ENCODE measurements at places on chromosomes 11 and 22.

- no peak for DNase-seq
Measured at GRCh38 chr11:121575250-121575962, 122.6 kb upstream of the SORL1-AS1 start.

DNA sequence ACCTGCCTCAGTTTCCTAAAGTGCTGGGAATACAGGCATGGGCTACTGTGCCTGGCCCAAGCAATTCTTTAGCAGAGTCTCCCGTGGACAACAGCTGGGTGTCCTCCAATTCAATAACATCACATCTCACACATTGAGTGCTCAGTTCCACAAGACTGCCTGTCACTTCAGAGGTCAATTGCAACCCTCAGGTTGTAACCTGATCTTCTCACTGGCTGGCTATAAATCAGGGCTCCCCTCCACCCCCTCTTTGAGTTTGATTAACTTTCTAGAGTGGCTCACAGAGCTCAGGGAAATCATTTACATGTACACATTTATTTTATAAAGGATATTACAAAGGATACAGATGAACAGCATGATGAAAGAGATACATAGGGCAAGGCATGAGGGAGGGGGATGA lies 68.1 kb downstream of the MCHR1 start:
- DNase-seq, result no peak

GRCh38 chr11:77784572-77784971 lies 36.0 kb downstream of the RSF1 start:
- DNase-seq, result no peak

DNA sequence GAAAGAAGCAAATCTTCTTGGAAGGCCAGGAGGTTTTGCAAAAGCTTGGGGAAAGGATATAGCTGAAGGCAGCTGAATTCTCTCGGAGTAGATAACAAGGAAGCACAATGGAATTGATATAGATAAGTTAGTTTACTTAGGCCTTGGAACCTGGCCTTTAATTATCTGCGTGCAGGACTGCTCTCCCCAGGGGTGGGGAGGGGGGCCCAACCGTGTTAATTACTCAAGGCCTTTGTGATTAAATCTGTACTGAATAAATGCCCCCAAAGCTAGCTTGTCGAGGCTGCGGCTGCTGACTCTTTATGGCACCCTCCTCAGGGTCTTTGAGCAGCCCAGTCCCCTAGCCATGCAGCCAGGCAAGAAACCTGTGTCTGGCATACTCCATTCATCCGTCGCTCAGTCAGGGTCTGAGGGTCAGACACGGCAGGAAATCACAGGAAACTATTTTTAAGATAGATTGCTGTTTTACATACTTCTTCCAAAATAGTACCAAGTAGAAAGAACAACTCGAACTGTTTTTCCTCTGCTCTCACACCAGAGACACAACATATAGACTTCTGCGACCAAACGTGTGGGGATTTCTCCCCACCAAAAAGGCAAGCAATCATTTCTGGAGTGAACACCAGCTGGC lies 36.5 kb downstream of the MS4A2 start:
- DNase-seq, result no peak

DNA sequence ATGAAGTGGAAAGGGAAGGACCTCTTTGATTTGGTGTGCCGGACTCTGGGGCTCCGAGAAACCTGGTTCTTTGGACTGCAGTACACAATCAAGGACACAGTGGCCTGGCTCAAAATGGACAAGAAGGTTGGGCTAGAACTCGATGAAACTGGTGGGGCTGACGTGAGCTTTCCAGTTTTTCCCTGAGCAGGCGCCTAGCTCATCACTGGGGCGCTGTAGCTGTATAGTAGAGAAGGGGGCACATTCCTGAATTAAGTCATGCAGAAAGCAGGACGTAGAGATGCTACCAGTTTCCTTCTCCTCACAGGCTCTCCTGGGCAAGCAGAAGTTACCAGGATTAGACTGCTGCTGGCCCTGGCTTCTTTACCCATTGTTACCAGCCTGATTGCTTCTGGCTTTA lies 33.3 kb downstream of the NF2 start:
- no peak for DNase-seq

DNA sequence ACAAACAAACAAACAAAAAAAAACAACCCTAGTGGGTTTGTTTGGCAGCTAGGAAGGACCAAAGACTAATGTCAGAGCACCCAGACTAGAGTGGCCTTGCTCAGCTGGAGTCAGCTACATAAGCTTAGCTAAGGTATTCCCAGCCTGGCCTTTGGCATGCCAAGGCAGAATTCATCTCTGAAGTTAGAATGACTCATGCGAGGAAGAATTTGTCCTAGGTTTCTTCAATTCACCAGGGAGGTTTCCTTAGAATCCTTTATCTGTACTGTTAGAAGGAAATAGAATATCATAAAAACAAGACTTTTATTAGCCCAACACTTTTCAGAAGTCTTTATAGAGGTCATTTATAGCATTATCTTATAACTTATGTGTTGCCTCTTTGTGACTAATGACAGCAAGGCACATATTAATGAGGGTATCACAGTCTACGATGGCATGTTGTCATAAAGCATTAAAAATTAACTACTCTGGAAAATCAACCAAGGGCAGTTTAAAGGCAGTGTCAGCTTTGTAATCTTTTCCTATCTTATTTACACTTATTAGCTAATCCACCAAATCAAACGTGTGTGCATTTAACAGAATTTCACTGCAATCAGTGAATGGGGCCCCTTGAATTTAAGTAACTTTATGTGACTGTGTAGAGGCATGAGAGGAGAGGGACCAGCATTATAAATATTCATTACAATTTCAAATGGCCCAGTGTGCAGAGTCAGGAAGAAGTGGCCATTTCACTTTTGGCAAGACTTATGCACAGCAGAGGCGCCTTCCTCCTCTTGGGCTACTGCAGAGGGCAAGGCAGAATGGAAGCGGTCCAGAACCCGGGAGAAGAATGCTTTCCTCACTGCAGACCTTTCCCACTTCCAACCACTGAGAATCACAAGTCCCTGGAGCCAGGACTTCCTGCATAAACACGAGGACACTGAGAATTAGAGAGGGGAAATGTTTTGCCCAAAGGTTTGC lies 36.3 kb downstream of the SLC5A1 start:
- no peak for DNase-seq

GRCh38 chr11:119635776-119636175 lies 93.2 kb downstream of the NECTIN1 start:
- no peak for DNase-seq

DNA sequence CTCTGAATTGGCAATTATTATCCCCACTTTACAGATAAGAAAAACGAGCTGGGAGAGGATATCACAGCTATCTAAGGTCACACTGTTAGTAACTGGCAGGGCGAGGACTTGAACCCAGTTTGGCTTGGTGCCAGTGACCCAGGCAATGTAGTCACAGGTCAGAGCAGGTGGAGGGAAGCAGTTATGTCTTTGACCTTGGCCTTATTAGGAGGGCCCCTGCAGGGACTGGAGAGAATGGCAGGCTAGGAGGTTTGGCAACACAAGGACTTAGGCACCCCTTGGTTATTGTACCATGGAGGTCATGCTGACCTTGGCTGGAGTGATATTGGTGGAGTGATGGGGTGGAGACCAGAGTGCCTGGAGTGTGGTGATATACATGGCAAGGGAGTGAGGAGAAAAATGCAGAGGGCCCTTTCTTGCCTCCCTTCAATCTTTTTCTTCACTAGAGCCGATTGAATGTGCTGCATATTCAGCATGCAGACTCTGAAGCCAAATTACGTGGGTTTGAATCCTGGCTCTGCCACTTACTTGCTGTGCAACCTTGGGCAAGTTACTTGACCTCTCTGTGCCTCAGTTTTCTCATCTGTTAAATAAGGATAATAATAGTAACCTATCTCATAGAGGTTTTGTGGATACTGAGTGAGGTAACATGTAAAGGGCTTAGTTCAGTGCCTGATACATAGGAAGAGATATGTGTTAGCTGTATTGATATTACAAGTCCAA lies 92.7 kb upstream of the TBCEL start:
- no peak for DNase-seq

DNA sequence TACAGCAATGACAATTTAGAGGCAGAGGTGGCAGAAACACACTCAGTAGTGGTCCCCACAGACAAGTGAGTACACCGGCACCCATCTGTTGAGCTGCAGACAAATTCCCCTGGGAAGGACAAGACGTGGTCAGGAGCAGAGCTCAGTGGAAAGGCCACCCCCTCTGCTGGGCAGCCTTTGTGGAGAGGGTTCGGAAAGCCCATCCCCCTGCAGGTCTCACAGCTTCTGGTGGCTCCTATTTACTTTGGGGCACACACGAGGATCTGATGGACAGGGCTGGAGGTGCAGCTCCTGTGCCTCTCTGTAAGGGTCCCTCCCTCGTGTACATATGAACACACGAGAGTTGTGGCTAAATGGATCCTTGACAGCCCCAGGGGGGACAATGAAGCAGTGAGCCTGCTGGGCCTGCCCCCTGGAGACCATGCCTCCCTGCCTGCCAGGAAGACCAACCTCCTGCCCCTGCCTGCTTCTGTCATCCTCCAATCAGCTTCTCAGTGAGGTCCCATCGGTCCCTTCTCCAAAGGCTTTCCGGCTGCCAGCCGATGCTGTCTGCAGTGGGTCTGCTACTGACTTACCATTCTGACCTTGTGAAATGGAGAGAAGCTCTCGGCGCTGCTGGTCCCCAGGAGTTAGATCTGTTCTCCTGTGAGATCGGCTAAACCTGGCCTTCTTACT lies 161.5 kb downstream of the CACNA1I start:
- DNase-seq, result no peak

DNA sequence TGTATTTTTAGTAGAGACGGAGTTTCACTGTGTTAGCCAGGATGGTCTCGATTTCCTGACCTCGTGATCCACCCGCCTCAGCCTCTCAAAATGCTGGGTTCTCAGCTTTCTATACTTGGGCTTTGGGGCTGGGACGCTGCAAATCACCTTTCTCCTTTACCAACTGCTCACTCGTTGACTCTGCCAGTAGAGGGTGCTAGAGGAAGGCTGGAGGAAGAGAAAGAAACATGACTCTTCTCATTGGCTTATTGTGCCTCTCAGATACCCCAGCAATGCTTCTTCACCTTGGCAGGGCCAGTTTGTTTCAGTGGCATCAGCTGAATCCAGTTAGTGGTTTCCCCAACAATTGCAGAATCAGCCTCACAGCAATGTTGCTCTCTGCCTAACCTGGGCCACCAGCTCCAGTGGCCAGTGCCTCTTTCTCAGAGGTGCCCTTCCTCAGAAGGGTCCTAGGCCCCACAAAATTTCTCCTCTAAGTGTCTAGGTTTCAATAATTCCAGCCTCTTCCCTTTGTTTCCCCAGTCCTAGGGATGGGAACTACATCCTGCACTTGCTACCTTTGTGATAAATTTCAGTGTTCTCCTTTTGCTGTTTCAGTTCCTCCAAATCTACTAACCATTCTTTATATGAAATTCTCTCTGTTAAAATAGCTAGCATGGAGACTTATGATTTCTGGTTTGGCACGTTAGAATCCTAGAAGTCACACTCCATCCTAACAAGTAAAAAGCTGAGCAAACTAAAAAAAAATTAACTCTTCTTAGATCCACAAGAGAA lies 71.5 kb upstream of the VSTM5 start:
- no peak for DNase-seq

DNA sequence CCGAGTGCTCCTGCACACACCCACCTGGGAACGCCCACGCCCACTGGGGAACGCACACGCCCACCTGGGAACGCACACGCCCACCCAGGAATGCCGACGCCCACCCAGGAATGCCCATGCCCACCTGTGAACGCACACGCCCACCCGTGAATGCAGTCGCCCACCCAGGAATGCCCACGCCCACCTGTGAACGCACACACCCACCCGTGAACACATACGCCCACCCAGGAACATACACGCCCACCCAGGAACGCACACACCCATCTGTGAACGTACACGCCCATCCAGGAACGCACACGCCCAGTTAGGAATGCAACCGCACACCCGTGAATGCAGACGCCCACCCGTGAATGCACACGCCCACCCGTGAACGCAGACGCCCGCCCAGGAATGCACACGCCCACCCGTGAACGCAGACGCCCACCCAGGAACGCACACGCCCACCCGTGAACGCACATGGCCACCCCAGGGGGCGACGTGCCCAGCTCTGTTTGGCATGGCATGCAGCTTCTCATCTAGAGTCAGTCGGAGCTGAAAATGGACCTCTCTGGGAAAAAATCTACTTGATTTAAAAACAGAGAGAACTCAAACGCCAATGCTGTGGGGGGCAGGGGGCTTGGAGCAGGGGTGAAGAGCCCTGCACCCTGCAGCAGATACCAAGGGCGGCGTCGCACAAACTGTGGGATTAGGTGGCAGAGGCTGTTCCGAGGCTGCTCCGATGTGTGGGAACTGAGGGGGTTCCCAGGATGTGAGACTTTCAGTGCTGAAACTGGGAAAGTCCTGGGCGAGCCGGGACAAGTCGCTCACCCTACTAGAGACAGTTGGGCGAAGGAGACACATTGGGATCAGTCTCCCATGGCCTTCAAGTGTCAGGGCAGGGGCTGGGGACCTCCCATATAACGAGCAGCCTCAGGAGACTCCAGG lies 83.3 kb downstream of the MYEOV start:
- no peak for DNase-seq

DNA sequence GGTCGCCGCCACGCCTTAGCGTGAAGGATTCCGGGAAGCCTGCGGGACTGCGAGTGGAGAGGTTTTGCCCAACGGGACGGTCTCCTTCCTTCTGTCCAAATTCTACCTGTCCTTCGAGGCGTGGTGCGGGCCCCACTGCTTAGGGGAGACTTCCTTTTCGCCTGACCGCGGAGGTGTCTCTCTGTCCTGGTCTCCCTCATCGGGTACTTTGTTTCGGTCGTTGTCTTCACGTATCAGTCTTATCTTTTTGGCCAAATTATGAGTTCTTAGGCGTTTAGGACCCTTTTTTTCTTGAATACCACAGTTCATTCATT lies 388 bp downstream of the HINFP start:
- no peak for DNase-seq

DNA sequence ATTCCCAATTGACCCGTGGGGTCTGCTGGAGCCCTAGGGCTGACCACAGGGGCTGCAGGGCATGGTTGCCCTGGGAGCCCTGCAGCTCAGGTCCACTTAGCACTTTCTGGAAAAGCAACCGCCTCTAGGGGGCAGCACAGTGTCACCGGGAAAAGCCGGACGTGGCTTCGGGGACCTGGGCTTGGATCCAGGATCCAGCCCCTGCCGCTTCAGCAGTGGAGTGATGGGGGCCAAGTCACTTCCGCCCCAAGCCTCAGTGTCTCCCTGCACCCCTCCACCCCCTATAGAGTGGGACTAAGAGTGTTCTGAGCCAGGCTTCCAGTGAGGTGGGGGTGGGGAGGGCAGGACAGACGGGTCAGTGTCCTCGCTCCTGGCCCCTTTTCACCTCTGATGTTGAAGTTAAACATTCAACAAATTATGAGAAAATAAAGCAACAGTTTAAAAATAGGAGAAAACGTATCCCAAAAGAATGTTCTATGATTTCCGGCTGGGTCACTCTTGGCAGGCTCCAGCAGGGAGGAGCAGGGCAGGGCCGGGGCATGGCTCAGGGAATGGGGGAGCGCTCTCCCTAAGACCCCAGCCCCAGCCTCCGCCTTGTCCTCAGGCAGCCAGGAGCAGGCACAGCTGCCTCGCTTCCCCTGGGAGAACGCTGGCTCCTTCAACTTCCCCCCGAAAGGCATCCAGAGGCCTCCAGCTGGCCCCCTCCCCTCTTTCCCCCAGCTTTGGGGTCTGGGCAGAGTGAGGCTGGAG lies 96.5 kb upstream of the FGF3 start:
- DNase-seq, result no peak

GRCh38 chr11:93773045-93773477 lies 11.0 kb upstream of the MED17 start:
- no peak for DNase-seq

- DNase-seq, result no peak
Measured at GRCh38 chr11:47714554-47715081, 551 bp downstream of the AGBL2 start.

- no peak for DNase-seq
Measured at GRCh38 chr11:76107971-76108370, 98.3 kb downstream of the WNT11 start.

GRCh38 chr11:134374171-134374570 lies 37.9 kb downstream of the B3GAT1 start:
- no peak for DNase-seq

Data from effector CD8-positive, alpha-beta T cell (primary cell).